ENCODE measurements at places on chromosomes 4 and X. TPM values are rescaled to one million over a fixed set of nuclear protein-coding genes. Genes with fewer than 3 reads are reported as not detected.
A peak's percentile ranks its signal among the peaks of the same experiment; 100 is the strongest.

GRCh38 chrX:15686818-15687685, 22.4 kb upstream of the CLTRN start:
- H3K4me3 ChIP-seq: no peak overlapping the region
- H3K4me1 ChIP-seq: peaks cover 6% of the 10 kb centered on the region
- H3K27ac ChIP-seq: no peak overlapping the region
- peak; percentile 77 for DNase-seq
- no peaks in the 10 kb centered on the region for H3K27me3 ChIP-seq
- peaks cover 28% of the 10 kb centered on the region for H3K36me3 ChIP-seq

DNA sequence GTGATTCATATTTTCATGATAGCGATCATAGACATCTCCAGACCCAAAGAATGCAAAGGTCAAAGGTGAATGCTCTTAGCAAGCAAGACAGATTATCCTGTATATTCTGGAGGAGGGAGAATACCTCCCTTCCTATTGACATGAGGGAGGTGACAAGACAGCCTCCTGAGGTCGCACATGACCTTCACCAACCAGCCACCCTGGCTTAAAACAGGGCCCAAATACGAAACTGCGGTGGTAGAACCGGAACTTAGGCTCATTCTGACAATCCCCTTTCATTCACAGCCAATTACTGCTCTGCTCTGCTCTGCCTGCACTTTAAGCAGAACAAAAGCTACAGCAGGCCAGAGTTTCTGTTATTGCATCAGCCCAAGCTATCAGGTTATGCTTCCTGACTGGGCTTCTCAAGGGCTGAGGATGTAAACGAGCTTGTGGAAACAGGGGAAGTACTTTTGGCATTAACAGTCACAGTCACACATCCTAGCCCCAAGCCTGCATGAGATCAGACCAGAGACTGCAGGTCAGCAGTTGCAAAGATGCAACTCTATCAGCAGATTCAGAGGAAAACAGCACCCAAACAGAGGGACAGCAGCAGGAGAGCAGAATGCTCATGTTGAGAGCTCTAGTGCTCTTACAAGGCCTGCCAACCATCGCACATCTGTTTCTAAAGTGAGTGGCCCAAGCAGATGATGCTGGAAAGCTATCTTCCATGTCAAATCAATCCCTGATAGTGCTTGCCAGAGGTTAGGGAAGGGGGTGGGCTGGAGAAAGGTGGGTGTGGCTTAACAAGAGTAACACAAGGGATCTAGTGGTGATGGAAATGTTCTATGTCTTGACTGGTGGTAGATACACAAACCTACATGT, 51.3 kb upstream of the MAP3K15 start:
- no peak for DNase-seq
- peak overlapping the region; percentile 75 for H3K27ac ChIP-seq
- no peaks in the 10 kb centered on the region for H3K36me3 ChIP-seq

GRCh38 chr4:169971456-169972015, 54.7 kb downstream of the MFAP3L start:
- no peak overlapping the region for H3K4me3 ChIP-seq
- H3K4me1 ChIP-seq: no peaks in the 10 kb centered on the region
- peaks cover 26% of the 10 kb centered on the region for H3K27me3 ChIP-seq

DNA sequence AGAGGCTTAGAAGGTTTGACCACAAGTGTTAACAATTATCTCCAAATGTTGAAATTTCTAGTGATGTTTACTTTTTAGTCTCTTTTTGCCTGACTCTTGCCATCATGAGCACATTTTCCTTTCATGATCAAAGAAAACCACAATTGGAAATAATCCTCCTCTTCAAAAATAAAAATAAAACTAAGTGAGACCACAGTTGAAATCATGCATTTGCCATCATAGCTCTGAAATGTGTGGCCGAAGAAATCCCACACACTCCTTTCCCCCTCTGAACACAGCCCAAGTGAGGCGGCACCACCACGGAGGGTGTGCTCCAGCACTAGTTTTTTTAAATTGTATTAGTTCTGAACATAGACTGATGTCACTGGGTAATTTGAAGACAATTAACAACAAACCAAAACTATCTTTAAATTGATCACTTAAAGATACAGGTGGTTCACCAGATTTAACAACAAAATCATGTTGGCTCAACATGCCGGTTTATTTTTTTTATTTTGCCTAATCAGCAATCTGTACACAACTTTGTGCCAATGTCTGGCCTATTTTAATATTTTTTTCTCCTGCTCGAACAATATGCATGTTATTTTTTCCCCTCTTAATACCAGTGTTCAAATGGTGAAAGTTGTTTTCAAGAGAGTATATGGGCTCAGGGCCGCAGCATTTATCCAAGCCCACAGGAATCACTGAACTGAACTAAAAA, 17.6 kb downstream of the APBB2 start:
- peaks cover 36% of the 10 kb centered on the region for H3K27me3 ChIP-seq
- H3K4me3 ChIP-seq: no peak overlapping the region
- H3K4me1 ChIP-seq: no peaks in the 10 kb centered on the region
- H3K36me3 ChIP-seq: no peaks in the 10 kb centered on the region
- no peak overlapping the region for H3K27ac ChIP-seq

DNA sequence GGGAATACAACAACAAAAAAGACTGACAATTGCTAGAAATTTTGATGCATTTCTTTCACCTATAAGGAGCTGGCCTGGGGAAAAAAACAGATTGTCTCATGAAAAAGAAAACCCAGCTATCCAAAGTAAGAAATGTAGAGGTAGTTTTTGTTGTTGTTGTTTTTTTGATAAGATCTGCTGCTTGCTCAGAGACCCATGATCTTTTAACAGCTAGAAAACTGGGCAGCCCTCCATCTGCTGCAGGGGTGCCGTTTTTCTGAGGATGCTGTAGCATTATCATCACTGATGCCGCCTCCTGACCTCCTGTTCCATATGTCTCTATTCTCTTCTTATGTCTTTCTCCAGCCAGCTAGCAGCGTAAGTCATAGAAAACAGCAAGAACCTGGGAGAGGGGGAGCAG, 98.3 kb downstream of the BMPR1B start:
- DNase-seq: no peak
- no peak overlapping the region for H3K27ac ChIP-seq
- no peaks in the 10 kb centered on the region for H3K36me3 ChIP-seq
- no peak overlapping the region for H3K4me3 ChIP-seq
- no peaks in the 10 kb centered on the region for H3K4me1 ChIP-seq

DNA sequence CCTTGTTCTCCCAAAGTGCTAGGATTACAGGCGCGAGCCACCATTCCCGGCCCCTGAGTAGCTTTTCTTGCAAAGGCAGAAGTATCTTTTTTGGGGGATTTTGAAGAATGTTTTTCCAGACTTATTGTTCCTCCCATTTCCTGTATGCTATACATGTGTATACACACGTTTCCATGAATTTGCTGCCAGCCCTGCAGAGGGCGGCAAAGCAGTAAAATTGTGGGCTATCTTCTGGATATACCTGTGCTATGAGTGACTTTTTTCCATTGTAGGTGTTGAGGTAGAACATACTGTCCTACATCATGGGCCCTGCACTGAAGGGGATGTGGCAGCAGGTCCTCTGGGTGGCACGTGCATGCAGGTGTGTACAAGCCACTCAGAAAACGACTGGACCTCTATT, 16.9 kb upstream of the MED28 start:
- H3K27ac ChIP-seq: no peak overlapping the region
- no peak for DNase-seq
- H3K36me3 ChIP-seq: peaks cover 39% of the 10 kb centered on the region
- H3K4me3 ChIP-seq: no peak overlapping the region
- H3K27me3 ChIP-seq: no peaks in the 10 kb centered on the region

DNA sequence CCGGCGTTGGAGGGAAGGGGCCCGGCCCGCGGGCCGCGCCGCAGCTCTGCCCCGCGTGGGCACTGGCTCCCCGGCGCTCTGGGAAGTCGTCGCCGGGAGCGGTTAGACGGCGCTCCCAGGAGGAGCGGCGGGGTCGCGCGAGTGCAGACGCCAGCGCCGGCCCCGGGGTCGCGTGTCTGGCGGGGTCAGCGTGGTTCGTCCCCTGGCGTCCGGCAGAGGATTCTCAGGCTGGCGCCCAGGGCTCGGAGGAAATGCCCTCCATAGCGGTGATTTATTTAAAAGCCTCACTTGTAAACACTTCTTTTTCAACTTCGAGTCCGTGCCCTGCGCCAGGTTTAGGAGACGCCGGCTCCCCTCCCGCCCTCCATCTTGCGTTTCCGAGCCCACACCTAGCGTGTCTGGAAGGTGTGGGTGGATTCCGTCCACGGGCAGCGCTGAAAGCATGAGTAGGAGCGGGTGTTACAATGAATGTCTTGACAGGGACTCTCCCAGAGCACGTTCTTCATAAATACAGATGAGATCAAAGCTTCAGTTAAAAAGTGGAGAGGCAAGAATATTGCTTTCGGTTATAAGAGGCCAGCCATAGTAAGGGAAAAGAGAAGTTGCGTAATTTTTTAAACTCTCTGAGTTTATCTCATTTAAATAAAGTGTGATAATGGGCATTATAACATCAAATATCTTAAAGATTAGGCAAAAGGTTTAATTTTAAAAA, 692 bp downstream of the FAM241A start:
- no peaks in the 10 kb centered on the region for H3K27me3 ChIP-seq
- peak; percentile 71 for DNase-seq
- H3K36me3 ChIP-seq: no peaks in the 10 kb centered on the region
- peaks cover 36% of the 10 kb centered on the region for H3K4me1 ChIP-seq
- peak overlapping the region; percentile 91 for H3K4me3 ChIP-seq
- H3K27ac ChIP-seq: peak overlapping the region; percentile 95

GRCh38 chr4:110904435-110905065, 281.7 kb upstream of the PITX2 start:
- no peaks in the 10 kb centered on the region for H3K4me1 ChIP-seq
- no peak for DNase-seq
- H3K27ac ChIP-seq: no peak overlapping the region
- peaks cover 2% of the 10 kb centered on the region for H3K27me3 ChIP-seq
- no peaks in the 10 kb centered on the region for H3K36me3 ChIP-seq

GRCh38 chr4:5018603-5019002, 655 bp downstream of the CYTL1 start:
- H3K27me3 ChIP-seq: peaks cover 21% of the 10 kb centered on the region
- DNase-seq: no peak
- no peak overlapping the region for H3K27ac ChIP-seq
- H3K4me3 ChIP-seq: no peak overlapping the region
- H3K36me3 ChIP-seq: no peaks in the 10 kb centered on the region
- peaks cover 3% of the 10 kb centered on the region for H3K4me1 ChIP-seq

- no peak for DNase-seq
- no peak overlapping the region for H3K4me3 ChIP-seq
- H3K27ac ChIP-seq: no peak overlapping the region
- peaks cover 34% of the 10 kb centered on the region for H3K4me1 ChIP-seq
These were observed 7.6 kb downstream of the ANAPC10 start for GRCh38 chr4:145090380-145090779.

GRCh38 chr4:138487670-138488069, 245.5 kb upstream of the SLC7A11 start:
- H3K36me3 ChIP-seq: no peaks in the 10 kb centered on the region
- no peak overlapping the region for H3K4me3 ChIP-seq
- H3K27ac ChIP-seq: no peak overlapping the region
- peaks cover 2% of the 10 kb centered on the region for H3K27me3 ChIP-seq
- DNase-seq: no peak

DNA sequence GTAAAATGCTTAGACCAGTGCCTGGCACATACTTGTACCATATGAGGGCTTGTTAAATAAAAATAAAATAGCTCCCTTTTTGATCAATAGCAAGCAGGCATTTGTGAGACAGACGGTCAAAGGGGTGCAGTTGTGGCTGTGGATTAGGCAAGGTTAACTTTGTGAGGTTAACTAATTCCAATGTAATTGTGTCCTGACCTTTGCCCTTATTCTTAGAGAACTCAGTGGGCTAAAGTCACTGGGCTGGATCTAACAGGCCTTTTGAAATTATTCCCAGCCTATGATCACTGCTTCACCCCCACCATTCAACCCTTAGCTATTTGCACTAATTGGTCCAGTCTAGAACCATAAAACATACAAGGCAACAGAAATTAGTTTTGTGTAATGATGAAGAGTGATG, 166.4 kb downstream of the MID1 start:
- no peaks in the 10 kb centered on the region for H3K36me3 ChIP-seq

DNA sequence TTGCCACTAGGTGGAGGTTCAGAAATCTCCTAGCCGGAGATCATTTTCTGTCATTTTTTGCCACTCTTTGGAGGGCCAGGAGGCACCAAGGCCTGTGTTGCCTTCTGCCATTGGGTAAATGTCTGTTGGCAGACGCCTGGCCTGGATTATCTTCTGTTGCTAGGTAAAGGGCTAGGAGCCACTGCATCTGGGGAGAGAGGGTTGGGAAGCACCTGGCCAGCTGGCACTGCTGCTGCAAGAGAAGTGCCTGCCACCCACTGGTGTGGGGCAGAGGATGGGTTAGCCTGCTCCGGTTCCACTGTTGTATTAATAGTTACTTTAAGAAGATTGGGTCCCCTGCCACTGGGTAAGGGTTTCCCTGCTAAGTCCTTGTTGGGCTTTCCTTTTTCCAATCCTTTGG, 58.1 kb downstream of the AWAT2 start:
- no peak overlapping the region for H3K27ac ChIP-seq
- DNase-seq: no peak
- no peaks in the 10 kb centered on the region for H3K4me1 ChIP-seq

DNA sequence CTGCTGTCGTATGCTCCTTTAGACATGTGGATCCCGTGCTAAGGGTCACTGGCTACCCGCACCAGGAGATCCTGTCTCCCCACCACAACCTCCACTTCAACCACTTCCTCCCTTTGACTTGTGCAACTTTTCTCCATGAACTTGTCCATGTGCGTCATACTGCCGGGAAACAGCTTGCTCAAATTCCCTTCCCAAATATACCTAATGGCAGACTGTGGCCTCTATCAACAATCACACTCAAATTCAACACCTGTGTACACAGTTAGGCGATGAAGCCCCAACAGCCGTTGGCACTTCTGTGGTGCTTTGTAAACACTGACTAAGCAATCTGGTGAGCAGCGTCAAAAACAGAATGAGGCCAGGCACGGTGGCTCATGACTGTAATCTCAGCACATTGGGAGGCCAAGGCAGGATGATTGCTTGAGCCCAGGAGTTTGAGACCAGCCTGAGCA, 49.5 kb downstream of the CD99L2 start:
- no peaks in the 10 kb centered on the region for H3K27me3 ChIP-seq
- H3K36me3 ChIP-seq: peaks cover 16% of the 10 kb centered on the region
- H3K4me1 ChIP-seq: peaks cover 15% of the 10 kb centered on the region
- H3K4me3 ChIP-seq: no peak overlapping the region

DNA sequence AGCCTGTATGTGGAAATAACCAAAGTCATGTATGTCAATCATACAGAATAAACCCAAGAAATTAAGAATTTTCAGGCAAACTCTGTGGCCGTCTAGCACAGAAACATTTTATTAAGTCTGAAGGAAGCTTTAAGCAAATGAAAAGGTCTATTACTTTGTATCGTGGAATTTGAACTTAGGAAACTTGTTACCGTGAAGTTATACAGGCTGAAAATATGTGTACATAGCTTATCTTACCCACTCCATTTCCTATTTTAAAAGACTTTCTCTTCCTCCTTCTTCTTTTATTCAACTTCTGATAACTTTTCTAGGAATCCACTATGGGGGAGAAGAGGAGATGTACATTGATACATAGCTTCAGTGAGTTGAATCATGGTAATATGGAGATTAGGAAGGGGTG, 108.3 kb downstream of the AGTR2 start:
- H3K36me3 ChIP-seq: no peaks in the 10 kb centered on the region
- H3K27me3 ChIP-seq: no peaks in the 10 kb centered on the region
- no peak overlapping the region for H3K4me3 ChIP-seq
- no peak overlapping the region for H3K27ac ChIP-seq

Gene PDCL2
- total RNA-seq: not detected

Gene AKAP14
- total RNA-seq: not detected

Gene CCDC110
- 1.3 TPM for total RNA-seq

Gene SERPINA7
- not detected for total RNA-seq

All from naive thymus-derived CD8-positive, alpha-beta T cell (primary cell).